Right cardiac atrium (tissue), 5 donors: ENCODE measurements at places on chromosomes 1 and 21.

DNA sequence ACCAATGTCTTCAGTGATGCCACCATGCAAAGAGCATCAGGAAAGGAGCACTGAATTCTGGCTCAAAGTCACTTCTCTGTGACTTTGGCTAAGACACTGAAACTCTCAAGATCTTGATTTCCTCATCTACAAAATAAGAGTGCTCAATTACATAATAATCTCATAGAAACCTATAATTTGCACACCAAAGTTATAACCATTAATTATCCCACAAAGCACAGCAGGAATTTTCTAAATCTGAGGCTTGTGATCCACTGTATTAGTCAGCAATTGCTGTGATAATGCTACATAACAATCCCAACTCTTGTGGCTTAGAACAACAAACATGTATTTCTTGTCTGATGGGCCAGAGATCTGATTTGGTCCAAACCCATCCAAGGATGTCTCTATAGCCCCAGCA lies 108.7 kb downstream of the PSMG1 start:
- DNase-seq, result no peak

DNA sequence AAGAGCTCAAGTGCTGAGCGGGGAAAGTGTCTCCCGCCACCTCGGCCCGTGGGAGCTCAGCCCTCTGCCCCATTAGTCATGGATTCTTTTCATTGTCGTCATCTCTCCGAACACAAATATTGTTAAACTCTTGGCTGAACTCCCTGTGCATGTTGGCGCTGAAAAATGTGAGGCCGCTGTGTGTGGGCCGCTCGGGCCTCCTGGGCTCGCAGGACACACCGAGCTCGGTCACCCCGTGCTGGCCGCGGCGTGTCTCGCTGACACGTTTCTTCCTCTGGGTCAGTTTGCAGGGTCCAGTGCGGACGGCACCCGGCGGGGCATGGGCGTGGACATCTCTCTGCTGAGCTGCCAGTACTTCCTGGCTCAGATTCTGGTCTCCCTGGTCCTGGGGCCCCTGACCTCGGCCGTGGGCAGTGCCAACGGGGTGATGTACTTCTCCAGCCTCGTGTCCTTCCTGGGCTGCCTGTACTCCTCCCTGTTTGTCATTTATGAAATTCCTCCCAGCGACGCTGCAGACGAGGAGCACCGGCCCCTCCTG lies 25.6 kb downstream of the SLC45A1 start:
- peak; percentile 92 for DNase-seq

DNA sequence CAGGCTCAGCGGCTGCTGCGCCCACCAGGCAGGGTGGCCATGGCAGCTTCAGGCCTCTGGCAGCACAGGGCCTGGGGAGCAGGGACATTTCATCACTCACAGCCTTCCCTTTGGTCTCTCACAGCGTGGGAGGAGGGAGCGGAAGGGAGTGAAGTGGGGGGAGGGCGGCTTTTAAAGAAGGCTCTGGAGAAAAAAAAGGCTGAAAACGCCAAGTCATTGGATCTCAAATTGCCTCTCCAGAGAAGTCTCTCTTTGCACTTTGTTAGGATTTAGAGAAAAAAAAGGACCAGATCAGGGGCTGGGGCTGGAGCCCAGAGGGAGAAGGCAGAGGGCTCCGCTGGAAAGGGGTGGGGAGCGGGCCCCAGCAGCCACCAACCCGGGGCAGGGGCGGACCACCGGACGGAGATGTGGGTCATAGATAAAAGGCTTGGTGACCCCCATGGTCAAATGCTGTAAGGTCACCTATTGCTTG lies 209.9 kb downstream of the GRIK3 start:
- DNase-seq, result no peak

DNA sequence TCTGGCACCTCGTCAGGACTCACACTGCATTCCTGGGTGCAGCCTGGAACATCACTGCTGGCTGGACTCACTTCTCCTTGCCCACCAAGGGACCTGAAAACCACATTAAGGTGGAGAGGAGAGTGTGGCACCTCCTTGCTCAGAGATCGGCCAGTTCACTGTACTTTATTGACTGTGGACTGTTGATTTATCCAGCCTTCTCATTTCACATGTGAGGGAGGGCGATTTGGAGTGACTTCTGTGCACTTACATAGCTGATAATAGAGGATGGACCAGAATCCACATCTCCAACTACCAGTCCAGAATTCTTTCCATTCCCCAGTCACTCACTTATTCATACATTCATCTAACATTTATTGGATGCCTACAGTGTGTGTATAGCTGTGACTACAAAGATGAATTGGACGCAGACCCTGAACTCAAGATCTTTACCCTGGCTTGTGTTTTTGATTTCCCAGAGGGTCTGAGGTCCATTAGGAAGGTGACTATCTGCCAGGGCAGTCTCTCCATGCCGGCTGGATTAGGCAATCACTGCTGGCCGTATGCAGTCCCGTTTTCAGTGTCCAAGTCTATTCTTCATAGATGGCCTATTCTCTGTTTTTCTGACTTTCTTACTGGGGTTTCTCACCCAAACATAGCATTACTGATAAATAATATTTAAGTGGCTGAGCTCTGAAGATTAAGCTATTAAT lies 233.5 kb upstream of the SGIP1 start:
- DNase-seq, result peak; percentile 70
